ENCODE measurements at places on chromosomes 12 and 14.

GRCh38 chr12:48881686-48882314, 16.1 kb upstream of the RND1 start:
- no peak for DNase-seq

DNA sequence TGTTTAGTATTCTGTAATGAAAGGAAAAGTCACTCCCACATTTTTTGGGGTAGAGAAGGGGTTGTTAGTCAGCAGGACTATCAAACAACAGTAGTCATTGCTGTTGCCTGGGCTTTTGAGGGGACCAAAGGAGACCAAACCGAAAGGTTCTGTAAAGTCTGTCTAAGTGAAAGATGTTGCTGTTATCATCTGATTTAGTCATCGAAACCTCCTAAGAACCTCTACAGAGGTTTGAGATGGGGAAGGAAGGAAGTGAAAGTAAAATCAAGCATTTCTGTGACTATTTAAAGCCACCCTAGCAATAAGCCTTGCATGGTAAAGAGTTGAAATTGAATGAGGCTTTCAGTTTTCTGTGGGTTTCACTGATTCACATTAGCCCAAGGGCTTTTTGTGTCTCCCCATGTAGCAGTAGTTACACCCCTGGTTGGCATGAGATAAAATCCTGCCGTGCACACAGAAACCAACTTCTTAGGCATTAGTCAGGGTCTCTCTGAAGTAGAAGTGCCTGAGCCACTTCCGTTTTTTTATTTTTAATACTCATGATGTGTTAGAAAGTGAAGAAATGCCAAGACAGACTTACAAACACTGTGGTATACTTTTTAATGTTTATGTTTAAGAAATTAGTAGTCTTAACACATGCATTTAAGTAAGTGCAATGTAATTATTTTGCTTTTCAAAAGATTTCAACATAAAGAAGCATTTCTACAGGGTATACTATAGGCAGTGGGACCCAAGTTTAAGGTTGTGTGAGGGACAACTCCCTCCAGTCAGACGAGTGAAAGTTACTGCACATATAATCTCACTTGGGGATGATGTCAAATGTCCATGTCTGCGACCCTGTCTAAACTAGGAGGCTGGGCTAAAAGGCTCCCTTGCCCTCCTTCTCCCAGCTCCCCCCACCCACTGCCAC, 50.4 kb downstream of the DYRK2 start:
- no peak for DNase-seq

- no peak for DNase-seq
These were observed 11.4 kb upstream of the CYP46A1 start for GRCh38 chr14:99672506-99673304.

GRCh38 chr14:58639842-58640484, 2.2 kb downstream of the DACT1 start:
- peak; percentile 84 for DNase-seq

- no peak for DNase-seq
These were observed 179.4 kb downstream of the EFCAB11 start for GRCh38 chr14:89775151-89775550.
